ENCODE measurements at places on chromosomes 16 and 17.

DNA sequence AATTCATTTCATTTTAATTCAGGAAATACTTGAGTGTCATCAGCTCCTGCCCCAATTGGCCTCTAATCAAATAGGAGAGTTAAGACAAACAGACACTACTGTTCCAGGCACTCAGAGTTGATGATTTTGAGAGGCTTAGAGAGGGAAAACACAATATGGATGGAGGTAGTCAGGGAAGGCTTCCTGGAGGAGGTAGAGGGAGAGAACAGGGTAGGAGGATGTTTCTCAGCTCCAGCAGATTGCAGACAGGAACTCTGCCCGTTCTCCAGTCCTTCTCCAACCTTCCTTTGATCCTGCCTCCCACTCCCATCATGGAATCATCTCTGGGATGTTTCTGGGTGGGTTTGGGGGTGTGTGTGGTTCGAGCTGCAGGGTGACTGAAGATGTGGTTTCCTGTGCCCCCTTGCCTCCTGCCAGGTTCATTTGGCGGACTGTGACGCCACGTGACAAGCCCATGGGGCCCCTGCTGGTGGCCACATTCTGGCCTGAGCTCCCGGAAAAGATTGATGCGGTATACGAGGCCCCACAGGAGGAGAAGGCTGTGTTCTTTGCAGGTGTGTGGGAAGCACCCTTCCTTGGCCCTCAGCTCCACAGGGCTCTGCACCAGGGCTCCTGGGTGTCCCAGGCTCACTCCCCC lies 12.2 kb upstream of the LPCAT2 start:
- no peak for DNase-seq

DNA sequence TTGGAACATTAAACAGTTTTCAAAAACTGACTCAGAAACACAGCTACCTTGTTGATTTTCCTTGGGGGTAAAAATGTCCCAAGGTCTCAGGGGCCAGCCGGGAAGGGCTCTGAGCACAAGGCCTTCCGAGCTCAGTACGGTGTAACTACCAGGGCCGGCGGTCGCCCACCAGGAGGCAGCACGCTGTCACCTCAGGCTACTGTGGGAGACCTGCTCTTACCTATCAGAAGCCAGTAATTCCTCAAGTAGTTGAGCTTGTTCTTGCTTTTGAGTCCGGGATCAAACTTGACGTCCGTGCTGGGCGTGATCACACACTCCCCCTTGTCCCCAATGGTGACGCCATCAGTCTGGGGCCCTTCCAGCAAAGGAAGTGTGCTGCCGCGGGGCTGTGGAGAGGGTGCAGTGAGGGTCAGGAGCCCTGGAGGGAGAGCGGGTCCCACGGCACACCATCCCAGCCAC lies 43.4 kb upstream of the ICAM2 start:
- no peak for DNase-seq

- no peak for DNase-seq
Measured at GRCh38 chr17:40298726-40299125, 10.3 kb upstream of the RARA start.

- DNase-seq: no peak
Measured at GRCh38 chr16:58026705-58027160, 1.2 kb downstream of the MMP15 start.

- no peak for DNase-seq
Measured at GRCh38 chr16:47449788-47450187, 11.1 kb downstream of the ITFG1 start.

- peak; percentile 37 for DNase-seq
Measured at GRCh38 chr17:14070344-14070984, 1.2 kb downstream of the COX10 start.

GRCh38 chr16:74264811-74265210 lies 31.8 kb upstream of the PSMD7 start:
- DNase-seq: no peak

GRCh38 chr16:9755081-9755480 lies 427.1 kb downstream of the GRIN2A start:
- DNase-seq: no peak

Measured in RCC 7860 (cell line).